ENCODE measurements at places on chromosomes 12 and 14.

DNA sequence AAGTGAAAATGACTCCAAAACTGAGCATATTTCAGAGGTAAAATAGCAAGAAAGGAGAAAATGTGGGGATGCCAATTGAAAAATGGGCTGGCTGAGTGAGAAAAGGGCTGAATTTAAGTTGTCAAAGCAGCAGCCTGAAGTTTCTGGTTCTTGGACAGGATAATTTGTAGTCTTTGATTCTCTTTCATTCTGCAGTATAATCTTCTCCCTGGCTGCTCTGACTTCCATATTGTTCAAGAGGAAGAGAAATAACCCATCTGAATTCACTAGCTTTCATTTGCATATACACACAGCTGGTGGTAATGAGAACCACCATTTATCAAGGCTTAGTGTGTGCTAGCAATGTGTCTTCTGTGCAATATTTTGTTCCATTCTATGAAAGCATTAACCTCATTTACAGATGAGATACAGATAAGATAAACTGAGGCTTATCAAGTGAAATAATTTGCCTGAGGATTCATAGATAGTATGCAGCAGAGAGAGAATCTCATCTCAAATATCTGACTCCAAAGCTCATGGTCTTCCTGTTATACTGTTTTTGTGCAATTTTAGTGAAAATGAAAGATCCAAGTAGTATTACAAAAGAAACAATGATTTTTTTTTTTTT, 184.2 kb downstream of the TMTC2 start:
- DNase-seq, result no peak

DNA sequence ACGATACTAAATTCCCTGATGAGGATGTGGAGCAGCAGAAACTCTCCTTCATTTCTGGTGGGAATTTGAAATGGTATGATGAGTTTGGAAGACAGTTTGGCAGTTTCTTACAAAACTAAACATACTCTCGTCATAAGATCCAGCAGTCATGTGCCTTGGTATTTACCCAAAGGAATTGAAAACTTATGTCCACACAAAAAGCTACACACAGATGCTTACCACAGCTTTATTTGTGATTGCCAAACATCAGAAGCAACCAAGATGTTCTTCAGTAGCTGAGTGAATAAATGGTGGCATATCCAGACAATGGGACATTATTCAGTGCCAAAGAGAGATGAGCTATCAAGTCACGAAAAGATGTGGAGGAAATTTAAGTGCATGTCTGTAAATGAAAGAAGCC, 10.7 kb upstream of the APOLD1 start:
- no peak for DNase-seq

DNA sequence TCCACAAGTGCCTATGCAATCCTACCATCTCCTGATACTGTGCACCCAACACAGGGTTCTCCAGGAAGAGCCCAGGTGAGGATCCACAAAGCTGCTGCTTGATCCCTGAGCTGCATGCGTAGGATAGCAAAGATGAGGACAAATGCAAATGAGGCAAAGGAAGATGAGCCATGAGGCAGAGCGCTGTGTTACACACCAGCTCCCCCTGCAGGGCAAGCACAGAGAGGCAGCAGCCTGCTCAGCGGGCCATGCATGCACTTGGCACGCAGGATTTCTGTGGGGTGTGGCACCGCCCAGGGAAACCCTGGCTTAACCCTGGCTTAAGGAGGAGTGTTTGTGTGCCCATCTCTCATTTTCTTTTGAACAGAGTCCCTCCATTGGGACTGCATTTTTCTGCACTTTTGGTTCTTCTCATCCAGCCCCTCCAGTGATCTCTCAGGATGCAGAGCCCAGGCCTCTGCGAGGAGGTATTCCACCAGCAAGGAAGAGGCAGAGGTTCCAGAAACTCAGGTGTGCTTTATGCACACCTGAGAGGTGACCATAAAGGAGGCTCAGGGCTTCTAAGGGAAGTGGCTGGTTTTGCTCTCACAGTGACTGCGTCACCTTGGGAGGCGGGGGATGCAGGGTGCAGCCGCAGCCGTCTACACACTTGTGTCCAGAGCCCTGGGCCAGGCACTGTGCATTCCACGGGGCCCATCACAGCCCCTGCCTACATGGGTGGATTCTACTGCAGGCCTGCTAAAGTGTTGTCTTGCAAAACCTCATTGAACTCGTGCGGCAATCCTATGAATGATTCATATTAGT, 973.3 kb upstream of the TMEM132C start:
- DNase-seq, result peak; percentile 68

- peak; percentile 59 for DNase-seq
Measured at GRCh38 chr12:24911271-24911791, 37.6 kb downstream of the BCAT1 start.

GRCh38 chr12:111067498-111067897, 147.1 kb upstream of the MYL2 start:
- DNase-seq, result no peak

- DNase-seq, result no peak
Measured at GRCh38 chr12:105820429-105821125, 318.2 kb downstream of the NUAK1 start.

DNA sequence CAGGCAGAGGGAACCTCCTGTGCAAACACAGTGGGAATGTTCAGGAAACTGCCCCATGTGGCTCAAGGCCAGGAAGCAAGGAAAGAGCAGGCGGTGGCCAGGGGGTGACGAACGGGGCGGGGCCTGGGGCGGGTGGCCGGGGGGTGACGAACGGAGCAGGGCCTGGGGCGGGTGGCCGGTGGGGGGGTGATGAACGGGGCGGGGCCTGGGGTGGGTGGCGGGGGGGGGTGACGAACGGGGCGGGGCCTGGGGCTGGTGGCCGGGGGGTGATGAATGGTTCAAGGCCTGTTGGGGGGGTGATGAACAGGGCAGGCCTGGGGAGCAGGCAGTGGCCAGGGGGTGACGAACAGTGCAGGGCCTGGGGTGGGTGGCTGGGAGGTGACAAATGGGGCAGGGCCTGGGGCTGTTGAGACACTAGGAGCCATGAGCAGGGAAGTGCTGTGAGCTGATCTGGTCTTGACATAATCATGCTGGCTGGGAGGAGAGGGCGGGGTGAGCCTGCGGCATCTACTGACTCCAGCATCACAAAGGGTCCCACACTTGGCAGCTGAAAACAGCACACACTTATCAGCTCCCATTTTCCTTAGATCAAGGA, 62.7 kb upstream of the FBRSL1 start:
- no peak for DNase-seq

- no peak for DNase-seq
Measured at GRCh38 chr14:93056840-93057585, 58.7 kb downstream of the ITPK1 start.

DNA sequence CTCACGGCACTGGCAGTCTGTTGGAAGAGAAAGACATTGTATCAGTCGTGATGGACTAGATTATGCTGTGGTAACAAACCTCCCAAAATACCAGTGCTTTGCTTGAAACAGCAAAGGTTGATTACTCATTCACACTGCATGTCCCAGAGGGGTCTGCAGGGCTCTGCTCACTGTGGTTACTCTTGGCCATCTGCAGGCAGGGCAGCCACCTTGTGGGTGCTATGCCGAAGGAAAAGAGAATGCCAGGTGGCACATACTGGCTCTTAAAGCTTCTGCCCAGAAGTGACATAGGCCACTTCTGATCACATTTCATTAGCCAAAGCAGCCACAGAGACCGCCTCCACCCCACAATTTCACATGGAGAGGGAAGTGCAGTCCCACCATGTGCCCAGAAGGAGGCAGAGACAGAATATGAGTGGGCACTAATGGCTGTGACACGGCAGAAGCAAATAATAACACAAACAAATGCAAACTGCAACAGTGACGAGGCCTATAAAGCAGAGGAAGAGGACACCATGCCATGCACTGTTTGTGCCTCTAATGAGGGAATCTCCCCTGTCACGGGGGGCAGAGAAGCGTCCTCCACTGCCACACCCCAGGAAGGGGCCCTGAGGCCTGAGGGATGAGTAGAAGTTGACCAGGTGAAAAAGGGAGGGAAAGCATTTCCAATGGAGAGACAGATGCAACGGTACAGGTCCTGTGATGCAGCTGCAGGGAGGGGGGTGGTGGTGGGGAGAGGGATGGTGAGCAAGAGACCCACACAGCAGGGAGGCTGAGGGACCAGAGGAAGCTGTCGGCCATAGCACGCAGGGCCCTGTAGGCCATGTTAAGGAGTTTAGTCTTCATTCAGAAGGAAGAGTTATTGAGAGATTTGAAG, 51.7 kb upstream of the KICS2 start:
- DNase-seq, result peak; percentile 55

DNA sequence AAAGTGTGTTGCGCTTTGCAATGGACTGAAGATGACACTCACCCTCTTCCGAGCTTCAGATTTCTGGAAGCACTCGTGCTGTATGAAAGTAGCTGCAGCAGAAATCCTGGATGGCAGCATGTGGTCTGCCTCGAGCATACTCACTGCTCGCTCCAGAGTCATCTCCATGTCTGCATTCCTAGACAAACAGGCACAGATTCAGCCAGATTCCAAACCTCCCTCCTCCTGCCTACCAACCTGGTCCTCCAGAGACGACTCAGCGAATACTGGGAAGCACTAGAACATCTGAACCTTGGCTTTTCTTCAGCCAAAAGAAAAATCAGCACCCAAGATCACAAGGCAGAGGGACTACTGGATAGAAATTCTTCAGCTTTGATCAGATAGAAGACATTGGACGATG, 27.7 kb downstream of the PKP2 start:
- DNase-seq, result no peak

DNA sequence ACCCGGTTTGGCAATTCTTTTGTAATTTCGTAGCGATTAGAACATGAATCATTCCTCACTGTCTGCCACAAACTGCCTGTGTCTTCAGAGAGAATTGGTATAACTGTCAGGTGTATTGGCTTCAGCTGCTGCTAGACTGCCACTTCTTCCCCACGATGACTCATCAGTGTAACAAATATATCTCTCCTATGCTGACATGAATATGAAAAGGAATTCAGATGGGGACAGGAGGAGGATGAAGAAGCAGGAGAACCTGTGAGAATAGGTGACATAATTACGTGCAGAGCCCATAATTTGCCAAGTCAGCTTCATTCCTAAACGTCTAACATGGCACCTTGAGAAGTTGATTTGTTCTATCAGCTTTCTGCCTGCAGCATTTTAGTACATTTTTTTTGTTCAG, 64.9 kb downstream of the FRMD6 start:
- no peak for DNase-seq

DNA sequence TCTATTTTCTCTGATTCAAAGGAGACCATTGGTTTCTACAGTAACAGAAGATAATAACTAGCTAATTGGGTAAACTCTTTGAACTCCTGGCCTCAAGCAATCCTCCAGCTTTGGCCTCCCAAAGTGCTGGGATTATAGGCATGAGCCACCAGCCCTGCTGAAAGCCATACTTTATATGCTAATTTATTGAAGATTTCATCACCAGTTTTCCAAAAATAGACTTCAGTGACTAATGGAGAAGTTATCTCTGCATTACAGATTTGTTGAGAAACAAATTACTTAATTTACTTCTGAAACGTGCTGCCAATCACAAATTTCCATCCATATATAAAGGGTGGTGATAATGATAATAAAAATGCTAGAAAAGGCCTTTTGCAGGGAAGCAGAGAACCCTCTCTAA, 1758.1 kb upstream of the SEL1L start:
- DNase-seq, result no peak

GRCh38 chr12:109029411-109029810, 8.5 kb upstream of the SVOP start:
- DNase-seq, result no peak

DNA sequence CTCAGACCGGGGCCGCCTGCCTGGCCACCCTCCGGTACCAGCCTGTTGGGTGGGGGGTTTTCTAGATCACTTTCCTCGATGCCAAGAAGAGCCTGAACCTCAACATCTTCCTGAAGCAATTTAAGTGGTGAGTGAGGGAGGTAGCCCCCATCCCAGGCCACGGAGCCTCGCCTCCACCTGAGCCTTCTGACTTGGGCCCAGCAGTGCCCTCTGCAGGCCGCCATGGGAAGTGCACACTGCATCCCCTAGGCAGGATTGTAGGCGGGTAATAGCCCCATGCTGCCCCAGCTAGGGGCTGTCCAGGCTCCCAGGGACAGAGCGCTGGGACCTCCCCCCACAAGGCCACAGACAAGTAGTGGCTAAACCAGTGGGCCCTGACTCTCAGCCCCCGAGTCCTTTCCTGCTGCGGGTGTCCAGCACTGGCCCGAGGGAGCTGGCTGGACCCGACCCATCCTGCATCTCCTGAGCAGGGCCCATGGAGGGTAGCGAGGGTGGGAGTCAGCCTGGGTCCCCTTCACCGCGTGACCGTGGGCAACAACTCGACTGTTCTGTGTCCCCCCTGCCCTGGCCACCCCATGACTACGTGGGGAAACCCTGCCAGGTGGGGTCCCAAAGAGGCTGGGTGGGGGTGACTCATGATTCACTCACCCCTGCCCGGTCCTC, 15.3 kb upstream of the ADSS1 start:
- peak; percentile 78 for DNase-seq

- no peak for DNase-seq
Measured at GRCh38 chr12:9329019-9329418, 120.8 kb upstream of the PZP start.

GRCh38 chr12:53025250-53025649, 19.0 kb downstream of the EIF4B start:
- no peak for DNase-seq

DNA sequence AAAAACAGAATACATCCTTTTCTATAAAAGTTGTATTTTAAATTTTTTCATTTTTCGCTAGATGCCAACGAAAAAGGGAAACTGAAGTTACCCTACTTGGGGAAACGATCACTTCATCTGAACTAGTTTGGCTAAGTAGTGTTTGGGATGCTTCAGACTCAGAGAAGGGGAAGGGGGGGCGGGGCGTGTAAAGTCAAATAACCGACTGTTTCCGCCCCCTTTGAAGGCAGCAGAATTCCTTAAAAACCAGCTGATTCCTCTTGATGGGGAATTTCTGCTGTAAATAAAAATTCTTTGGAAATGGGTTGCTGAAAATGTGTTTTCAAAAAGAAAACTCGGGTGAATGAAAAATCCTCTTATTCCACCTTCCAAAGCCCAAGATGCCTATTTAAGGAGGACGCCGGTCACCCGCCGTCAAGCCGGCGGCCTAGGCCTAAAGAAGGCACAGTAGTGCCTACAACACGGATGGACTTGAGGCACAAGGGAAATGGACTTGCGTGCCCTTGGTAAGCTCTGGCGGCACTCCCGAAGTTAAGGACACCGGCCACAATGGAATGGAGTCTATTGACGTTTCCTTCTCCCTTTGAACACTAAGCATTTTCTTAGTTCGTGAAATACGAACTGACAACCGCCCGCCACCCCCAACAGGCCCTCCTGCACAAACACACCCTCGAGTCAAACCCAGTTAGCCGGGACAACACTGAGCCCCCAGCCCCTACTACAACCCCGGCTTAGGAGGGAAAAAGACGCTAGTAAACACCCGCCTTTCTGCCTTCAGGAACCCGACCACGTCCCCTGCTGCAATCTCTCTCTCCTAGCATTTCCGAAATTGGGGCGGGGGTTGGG, 1.9 kb downstream of the ATXN2 start:
- DNase-seq, result peak; percentile 72

- DNase-seq, result no peak
Measured at GRCh38 chr12:53333845-53334244, 2.3 kb downstream of the SP7 start.

GRCh38 chr14:67665868-67666267, 8.6 kb downstream of the VTI1B start:
- DNase-seq, result no peak
